Stimulated activated naive CD8-positive, alpha-beta T cell treated with anti-CD3 and anti-CD28 coated beads, Interleukin-15, Interleukin-2, amounts not matched to agents 100 U/mL and 50 U/mL, for 24 hours (primary cell): ENCODE measurements at places on chromosomes 2 and 18.

DNA sequence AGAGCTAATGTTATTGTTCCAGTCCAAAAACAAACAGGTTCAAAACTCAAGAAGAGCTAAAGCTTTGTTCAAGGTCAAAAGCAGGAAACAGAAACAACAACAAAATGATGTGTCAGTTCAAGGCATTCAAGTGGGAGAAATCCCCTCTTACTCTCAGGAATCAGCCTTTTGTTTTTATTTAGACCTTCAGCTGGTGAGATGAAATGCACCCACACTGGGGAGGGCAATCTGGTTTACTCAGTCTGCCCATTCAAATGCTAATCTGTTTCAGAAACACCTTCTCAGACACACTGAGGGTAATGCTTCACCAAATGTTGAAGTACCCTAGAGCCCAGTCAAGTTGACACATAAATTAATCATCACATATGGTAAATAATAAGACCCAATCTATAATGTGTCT lies 150.6 kb downstream of the TMX3 start:
- no peak for DNase-seq

DNA sequence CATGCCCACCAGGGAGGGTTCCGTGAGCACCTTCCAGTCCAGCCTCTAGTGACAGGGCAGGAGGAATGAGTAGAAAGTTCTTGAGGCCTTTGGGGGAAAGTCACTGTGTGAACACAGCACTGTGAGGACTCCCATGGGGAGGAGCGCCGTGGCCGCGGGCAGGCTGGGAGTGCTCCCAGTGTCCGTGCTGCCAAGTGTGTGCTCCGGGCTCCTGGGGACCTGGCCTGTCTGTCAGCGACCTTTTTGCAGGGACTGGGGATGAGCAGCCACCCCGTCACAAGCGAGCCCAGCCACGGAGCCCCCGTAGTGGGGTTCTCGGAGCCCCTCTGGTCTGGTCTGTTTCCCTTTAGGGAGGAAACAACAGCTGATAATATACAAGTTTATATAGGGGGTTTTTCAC lies 36.8 kb downstream of the PDIA6 start:
- no peak for DNase-seq

GRCh38 chr2:126698376-126698775 lies 42.4 kb downstream of the GYPC start:
- no peak for DNase-seq

GRCh38 chr2:31344447-31344846 lies 70.1 kb downstream of the XDH start:
- DNase-seq: no peak

- no peak for DNase-seq
Observed at GRCh38 chr18:43129946-43130524, 14.6 kb upstream of the RIT2 start.

DNA sequence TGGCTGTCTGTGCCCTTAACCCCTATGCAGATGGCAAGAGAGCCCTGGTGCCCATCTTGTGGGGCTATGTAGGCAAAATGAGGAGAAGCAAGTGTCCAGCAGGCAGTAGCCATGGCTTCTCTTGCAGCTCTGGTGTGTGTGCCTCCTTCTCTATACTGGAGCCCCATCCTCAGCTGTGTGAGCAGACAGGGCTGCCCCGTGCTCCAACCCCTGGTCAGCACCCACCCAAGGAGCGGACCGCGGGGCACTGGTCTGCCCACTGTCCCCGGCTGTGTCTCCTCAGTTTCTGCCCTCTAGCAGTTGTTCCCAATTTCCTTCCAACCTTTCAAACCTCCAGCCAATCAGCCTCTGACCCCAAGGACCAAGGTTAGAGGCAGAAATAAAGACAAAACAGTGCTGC lies 134.9 kb upstream of the GLI2 start:
- DNase-seq: no peak

DNA sequence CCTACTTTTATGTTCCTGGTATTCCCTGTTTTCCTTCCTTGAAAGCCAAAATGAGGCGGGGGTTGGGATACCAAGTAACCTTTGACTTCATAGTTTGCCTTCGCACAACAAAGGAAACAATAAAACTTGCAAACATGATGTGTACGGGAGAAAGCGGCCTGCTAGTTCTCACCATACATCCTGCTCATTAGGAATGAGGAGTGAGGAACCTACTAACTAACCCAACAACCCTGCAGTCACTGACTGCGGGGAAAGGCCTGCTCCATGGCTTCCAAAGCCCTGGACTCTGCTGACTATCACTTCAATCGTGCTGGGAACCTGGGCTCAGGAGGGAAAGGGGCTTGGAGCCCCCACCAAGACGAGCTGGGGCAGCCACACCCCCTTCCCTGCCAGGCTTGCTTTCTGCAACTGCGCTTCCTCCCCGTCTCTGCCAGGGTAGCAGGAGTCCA lies 24.2 kb downstream of the RPL31 start:
- DNase-seq: no peak

DNA sequence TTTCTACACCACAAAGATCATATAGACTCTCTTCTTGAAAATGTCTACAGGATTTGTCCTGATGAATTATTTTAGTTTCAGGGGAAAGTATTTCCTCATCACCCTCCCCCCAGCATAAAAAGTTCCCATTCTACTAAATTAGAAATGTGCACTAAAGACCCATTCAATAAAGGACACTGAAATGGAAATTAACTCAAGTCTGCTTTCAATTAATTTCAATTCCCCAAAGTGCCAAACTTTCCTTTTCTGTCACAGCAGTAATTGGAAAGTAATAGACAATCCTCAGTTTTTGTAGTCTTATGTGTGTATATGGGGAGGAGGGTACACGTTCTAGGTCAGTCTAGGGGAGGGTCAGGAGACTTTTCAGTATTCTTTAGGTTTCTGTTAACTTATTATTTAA lies 21.5 kb downstream of the ARHGEF33 start:
- DNase-seq: no peak

DNA sequence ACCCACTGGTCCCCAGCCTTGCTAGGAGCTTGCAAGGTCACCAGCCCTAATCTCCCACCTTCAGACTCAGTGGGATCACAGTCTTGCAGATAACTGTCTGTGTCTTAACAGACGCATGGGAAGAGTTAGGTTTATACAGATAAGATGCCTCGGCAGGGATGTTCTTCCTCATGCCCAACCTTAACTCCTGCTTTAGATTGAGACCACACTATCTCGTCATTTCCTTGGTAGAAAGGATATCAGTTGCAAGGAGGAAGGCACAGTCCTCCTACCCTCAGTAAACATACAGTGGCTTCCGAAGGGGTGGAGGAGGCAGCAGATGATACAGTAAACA lies 7.2 kb downstream of the NT5DC4 start:
- DNase-seq: no peak

GRCh38 chr18:45775241-45775676 lies 50.2 kb upstream of the SIGLEC15 start:
- peak; percentile 78 for DNase-seq

DNA sequence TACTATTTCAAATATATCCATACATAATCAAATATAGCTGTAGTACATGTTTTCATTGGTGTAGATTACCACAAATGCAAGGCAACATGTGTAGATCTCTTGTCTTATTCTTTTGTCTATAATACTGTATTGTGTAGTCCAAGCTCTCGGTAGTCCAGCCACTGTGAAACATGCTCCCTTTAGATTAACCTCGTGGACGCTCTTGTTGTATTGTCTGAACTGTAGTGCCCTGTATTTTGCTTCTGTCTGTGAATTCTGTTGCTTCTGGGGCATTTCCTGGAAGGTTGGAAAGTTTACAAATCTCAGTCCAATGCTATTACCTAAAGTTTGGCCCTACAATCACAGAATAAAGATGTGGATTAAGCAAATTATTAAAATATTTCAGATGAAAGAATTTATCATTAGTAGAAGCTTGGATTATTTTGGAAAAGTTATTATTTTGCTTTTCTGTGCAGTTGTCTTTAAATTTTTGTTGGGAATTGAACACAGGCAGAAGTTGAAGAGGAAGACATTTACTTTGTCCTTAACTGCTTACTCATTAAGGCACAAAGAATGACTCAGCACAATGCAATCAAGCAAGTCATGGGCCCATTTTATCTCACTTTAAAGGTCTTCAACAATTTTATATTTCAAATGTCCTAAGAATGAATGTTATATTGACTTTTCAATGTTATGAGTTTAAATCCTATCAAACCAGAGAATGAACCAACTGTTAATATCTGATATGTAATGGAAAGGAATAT lies 103.4 kb upstream of the CAVIN2 start:
- DNase-seq: no peak

GRCh38 chr2:200218645-200219044 lies 87.8 kb upstream of the SPATS2L start:
- DNase-seq: no peak

DNA sequence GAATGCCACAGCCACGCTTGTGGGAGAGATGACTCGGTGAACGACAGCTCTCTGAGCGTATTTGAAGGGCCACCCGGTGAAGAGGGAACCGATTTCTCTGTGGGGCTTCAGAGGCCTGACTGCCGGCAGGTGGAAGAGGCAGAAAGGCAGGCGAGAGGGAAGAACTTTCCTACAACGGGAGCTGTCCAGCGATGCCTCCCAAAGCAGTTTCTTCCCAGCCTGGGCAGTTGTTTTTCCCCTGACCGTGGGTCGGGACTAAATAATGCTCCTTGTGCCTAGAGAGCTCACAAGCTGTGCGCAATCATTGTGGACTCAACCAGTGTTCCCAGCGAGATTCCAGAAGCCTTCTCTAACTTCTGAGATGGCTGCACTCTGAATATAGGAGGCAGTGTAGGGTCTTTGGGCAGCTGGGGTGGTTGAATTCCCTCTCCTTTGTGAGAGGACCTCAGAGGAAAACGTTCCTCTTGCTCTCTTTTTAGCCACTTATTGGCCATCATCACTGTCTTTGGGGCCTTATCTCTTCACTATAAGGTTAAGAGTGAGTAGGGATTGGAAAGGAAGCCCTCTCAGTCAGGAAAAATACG lies 710 bp downstream of the SEC11C start:
- no peak for DNase-seq

DNA sequence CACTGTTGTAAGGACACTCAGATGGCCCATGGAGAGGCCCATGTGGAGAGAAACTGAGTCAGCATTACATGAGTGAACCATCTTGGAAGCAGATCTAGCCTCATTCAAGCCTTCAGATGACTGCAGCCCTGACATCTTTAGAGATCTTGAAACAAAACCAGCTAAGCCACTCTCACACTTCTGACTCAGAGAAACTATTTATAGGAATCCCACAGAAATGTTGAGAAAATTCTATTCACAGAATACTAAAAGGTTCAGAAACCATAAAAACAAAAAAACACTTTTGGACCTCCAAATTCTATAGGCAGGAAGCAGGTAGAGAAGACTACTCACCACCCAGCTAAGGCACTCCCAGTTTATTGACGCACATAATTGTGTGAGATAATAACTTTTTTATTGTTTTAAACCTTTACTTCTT lies 8.7 kb downstream of the TMEM169 start:
- no peak for DNase-seq

DNA sequence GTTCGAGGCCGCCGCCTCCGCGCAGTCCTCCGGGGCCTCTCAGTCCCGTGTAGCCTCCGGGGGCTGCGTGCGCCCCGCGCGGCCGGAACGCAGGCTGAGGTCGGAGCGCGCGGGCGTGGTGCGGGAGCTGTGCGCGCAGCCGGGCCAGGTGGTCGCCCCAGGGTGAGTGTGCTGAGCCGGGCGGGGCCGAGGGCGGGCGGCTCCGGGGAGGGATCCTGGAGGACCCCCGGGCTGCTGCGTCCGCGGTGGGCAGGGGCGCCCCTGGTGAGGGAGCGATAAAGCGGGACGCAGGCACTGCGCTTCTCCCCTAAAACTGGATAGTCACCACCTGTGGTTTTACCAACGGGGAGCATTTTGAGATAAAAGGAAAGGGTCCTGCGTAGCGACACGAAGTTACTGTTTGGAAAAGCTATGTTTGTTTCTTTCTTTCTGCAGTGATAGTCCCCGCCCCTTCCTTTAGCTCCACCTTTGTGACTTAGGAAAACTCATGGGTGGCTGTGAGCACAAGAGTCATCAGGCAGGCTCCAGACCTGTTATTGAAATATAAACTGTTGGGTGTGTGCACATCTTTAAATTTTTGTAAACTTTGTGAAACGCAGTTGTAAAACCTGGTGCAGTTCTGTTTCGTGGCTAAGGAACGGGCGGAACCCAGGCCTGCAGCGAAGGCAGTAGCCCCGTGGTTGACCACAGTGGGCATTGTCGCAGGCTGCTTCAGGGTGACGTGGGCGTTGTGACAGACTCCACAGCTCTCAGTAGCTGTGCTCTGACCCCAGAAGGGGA lies 687 bp downstream of the CTDP1 start:
- DNase-seq: peak; percentile 71

DNA sequence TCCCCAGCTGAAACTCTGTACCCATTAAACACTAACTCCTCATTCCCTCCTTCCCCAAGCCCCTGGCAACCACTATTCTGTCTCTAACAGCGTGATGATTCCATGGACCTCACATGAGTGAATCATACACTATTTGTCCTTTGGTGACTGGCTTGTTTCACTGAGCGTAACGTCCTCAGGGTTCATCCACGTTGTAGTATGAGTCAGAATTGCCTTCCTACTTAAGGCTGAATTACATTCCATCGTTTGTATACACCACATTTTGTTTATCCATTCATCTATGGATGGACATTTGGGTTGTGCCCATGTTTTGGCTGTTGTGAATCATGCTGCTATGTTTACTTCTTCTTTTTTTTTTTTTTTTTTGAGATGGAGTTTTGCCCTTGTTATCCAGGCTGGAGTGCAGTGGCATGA lies 19.6 kb upstream of the CABLES1 start:
- DNase-seq: no peak

DNA sequence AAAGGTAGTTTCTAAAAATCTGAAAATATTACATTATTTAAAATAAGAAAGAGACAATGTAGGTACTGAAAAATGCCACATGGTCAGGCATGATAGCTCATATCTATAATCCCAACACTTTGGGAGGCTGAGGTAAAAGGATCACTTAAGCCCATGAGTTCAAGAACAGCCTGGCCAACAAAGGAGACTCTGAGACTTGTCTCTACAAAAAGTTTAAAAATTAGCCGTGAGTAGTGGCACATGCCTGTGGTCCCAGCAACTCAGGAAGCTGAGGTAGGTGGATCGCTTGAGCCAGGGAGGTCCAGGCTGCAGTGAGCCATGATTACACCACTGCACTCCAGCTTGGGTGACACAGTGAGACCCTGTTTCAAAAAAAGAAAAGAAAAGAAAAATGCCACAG lies 21.8 kb downstream of the ATAD2B start:
- DNase-seq: no peak

- no peak for DNase-seq
Observed at GRCh38 chr18:58359620-58360019, 269.3 kb downstream of the ALPK2 start.

GRCh38 chr2:74439373-74439772 lies 2.4 kb downstream of the RTKN start:
- DNase-seq: no peak
